H7 (cell line): ENCODE measurements at places on chromosomes 2 and 18. TPM values are rescaled to one million over a fixed set of nuclear protein-coding genes. Genes with fewer than 3 reads are reported as not detected.

The SERPINB10 gene
- not detected in 2 replicates for total RNA-seq

GRCh38 chr2:29921560-29921915 is at the start of gene ALK:
Gene ALK (minus strand): TSS chr2:29921586. CDS start chr2:29920659, 927 bp downstream.
- DNase-seq: peak; percentile 95

The CD8B2 gene
- not detected in 2 replicates for total RNA-seq

GRCh38 chr2:229521576-229521975 is 192.8 kb downstream of the DNER start:
- no peak for DNase-seq

DNA sequence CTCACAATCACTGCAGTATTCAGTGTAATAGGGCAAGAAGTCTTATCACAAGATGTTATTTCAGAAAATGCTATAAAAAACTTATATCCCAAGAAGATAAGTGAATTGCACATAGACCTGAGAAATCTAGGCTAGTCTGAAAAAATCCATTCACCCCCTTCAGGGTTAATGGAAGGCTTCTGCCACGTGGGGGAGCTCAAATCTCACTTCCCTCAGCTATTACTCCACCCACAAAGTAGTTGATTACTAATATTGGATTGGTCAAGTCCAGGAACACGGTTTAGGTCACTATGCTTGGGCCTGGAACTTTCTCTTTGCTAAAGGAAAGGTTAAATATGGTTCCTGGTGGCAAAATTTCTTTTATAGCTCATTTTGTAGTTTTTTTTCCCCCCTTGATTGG is 51.2 kb upstream of the ADAM23 start:
- DNase-seq: peak; percentile 71

- DNase-seq: no peak
Observed at GRCh38 chr2:176997074-176997791, 215.4 kb upstream of the HNRNPA3 start.

DNA sequence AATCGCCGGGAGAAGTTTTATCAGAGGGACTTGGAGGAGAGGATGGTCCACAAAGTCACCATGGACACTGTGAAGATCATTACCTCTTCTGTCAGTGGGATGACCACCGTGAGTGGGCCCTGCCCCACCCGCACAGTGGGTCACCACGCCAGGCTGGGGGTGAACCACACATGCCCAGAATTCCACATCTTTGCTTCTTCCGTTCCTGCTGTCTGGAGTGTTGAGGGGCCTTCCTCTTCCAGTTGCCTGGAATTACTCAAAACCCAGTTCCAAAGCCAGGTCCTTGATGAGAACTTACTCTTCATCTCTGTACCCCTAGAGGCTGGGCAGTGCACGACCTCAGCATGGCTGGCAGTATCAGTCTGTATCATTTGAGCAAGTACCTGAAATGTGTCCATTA is 22.1 kb downstream of the MROH2A start:
- DNase-seq: peak; percentile 8

The AQP12B gene
- total RNA-seq: not detected in 2 replicates

GRCh38 chr2:198097630-198098029 is 293.2 kb downstream of the PLCL1 start:
- DNase-seq: no peak

GRCh38 chr2:20649976-20650375 is 922 bp downstream of the HS1BP3 start:
- no peak for DNase-seq

DNA sequence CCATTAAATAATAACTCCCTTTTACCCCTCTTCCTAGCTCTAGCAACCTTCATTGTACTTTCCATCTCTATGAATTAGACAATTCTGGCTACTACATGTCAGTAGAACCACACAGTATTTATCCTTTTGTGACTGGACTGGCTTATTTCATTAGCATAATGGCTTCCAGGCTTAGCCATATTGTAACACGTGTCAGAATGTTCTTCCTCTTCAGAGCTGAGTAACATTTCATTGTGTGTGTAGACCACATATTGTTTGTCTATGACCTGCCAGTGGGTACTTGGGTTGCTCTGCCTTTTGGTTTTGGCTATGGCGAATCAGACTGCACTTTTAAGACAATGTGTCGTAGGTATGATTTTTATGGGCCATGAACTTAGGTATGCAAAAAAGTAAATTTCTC is 20.9 kb downstream of the TSN start:
- no peak for DNase-seq

- no peak for DNase-seq
Observed at GRCh38 chr18:35378574-35378896, 1.4 kb upstream of the ZNF396 start.

DNA sequence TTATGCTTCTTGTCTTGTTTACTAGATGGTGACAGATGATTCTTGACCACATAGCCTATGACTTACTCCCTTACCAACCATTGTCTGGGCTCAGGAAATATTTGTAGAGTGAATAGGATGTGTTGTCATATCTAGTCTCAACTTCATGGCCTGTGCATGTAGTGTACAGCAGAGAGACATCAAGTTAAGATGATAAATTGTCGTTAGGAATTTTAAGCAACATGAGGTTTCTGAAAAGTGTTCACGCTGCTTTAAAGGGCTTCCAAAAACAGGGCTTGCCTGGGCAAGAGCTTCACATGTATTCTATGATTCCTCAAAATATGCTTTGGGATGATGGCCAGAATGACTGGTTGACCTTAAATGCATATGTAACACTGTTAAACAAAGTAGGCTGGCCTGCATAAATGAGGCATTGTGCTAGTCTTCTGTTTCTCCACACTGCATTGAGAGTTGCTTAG is 424.0 kb downstream of the RND3 start:
- DNase-seq: no peak

DNA sequence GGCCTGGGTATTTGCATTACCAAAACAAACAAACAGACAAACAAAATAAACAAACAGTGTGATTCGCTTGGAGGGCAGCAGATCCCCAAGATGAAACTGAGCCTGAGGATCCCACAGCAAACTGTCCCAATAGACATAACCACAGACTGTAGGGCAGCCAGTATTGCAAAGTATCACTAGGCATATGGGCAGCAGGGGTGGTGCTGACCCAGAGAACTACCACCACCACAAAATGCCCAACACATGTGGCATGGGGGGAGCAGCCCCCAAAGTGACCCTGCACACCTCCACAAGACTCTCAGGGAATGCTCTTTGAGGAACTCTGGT is 330.1 kb downstream of the CYRIA start:
- DNase-seq: no peak

- DNase-seq: no peak
Observed at GRCh38 chr2:169136885-169137534, 67.6 kb downstream of the DHRS9 start.

DNA sequence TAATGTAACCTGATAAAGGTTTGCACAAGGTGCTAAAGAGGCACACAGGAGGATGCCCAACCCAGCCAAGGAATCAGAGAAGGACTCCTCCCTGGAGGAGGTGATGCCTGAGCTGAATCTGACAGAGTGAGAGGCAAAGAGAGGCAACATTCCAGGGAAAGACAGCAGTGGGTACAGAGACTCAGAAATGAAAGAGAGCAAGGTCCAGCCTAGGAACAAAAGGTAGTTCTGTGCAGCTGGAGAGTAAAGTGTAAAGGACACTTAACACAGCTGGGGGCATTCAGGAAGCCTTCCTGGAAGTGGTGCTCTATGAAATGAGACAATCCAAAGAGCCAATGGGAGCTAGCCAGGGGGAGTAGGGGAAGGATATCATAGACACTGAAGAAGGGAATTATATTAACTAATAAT is 181.0 kb upstream of the GLI2 start:
- DNase-seq: no peak

The TP53I3 gene
- 21.1 and 34.1 TPM in 2 replicates for total RNA-seq

GRCh38 chr18:53971331-53971730 is 253.1 kb downstream of the MBD2 start:
- no peak for DNase-seq

- no peak for DNase-seq
Observed at GRCh38 chr2:196376984-196377877, 205.9 kb upstream of the STK17B start.

DNA sequence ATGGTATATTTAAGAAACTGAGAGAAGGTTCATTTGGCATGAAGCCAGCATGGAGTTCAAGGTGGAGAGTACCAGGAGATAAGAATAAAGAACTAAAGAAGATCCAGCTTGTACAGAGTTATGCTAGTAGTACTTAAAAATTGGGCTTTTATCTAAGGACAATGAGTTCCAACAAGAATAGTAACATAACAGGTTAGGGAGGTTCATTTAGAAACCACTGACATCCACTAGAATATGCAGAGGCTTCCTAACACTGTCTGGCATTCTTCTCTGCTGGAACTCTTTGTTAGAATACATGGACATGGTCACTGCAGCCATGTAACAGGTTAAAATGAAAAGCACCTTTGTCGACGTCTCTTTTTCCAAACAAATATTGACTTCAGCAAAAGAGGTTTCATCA is 42.6 kb upstream of the DSC1 start:
- no peak for DNase-seq

The CACNB4 gene
- 0.83 and 1.7 TPM in 2 replicates for total RNA-seq

The ABCG5 gene
- total RNA-seq: not detected in 2 replicates

The LHCGR gene
- 0.22 TPM in 1 of 2 replicates, not detected in the other for total RNA-seq

The C2orf80 gene
- total RNA-seq: 0.76 TPM in 1 of 2 replicates, not detected in the other

DNA sequence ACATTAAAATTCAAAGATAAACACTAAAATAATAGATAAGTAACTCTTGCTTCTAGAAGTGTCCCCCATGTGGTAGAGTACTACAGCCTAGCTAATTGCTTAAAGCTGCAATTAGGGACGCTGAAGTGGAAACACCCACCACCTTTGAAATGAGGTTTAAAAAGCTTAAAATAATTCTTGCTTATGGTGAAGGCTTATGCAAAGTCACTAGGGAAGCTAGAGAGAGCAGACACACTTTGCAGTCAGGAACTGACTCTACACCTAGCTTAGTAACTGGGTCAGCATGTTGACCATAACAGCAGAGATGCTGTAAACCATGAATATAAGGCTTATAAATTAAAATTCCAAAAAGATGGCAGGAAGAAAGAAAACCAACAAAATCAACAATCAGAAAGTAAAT is 65.4 kb upstream of the DSG1 start:
- DNase-seq: no peak

DNA sequence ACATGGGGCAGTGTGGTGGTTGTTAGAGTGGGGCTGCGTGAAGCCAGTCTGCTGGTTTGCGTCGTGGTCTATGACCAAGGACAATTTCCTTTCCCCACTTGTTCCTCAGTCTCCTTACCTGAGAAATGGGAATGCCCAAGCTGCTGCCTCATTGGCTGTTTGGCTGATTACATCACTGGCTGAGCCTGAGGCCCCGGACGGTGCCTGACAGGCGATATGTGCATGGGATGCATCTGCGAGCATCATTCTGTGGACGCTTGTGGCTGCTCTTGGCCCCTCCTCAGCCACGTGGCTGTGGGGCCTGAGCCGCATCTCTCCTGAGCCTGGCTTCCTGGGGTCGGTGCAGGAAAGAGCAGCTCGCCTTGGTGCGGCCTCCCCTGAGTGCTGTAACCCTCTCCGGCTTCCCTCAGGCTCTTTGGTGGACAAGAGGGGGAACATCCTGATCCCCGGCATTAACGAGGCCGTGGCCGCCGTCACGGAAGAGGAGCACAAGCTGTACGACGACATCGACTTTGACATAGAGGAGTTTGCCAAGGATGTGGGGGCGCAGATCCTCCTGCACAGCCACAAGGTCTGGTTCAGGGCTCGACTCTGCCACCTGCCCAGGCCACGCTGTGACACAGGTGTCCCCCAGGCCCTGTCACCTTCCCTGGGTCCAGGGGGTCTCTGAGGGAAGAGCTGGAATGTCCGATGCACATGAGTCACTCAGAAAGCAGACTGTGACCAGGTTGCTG is 17.2 kb downstream of the CNDP2 start:
- DNase-seq: peak; percentile 12

The MC5R gene
- 0.37 TPM in 1 of 2 replicates, not detected in the other for total RNA-seq

DNA sequence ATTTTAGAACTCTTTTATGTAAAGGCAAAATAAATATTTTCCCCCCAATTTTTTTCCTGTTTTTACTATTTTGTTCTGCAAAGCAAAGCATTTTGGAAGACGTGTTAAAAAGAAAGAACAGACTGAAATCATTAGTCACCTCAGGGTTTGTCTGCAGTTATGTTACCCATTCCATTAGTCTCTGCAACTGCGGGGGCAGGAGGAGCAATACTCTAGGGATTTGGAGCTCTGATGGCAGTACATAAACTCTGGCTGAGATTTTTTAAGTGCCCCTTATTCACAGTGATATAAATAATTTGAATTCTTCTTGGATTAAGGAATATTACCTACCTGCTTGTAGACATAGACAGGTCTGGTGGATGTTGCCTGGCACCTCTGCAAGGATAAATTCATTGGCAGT is 88.0 kb upstream of the CELF4 start:
- DNase-seq: no peak

The FHOD3 gene
- 1.8 and 2.1 TPM in 2 replicates for total RNA-seq

DNA sequence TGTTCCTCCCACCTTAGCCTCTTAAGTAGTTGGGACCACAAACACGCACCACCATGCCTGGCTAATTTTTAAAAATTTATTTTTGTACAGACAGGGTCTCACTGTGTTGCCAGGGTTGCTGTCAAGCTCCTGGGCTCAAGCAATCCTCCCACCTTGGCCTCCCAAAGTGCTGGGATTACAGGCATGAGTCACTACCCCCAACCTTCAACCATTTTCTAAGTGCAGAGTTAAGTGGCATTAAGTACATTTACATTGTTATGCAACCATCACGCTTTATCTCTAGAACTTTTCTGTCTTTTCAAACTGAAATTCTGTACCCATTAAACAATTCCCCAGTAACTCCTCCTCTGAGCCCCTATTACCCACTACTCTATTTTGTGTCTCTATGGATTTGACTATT is 45.9 kb upstream of the AFF3 start:
- DNase-seq: no peak

DNA sequence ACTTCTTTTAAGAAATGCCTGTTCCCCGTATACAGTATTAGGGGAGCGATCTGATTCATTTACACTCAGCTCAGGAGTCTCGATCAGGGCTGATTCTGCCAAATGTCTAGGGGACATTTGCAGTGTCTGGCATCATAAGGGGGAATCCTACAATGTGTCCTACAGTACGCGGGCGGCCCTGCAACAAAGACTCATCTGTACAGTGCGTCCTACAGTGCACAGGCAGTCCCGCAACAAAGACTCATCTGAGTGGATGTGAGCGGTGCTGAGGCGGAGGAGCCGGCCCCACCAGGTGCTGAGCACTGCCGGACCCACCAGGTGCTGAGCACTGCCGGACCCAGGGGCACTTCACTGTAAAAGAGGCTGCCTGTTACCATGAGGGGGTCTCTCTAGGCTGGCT is 102.5 kb downstream of the FAM210A start:
- DNase-seq: no peak

The HOXD1 gene
- total RNA-seq: not detected in 2 replicates

GRCh38 chr2:236956641-236957040 is 129.0 kb upstream of the COPS8 start:
- no peak for DNase-seq

GRCh38 chr2:121085801-121086200 is 199.2 kb downstream of the TFCP2L1 start:
- DNase-seq: no peak

- no peak for DNase-seq
Observed at GRCh38 chr2:181954538-181954883, 31.1 kb upstream of the PPP1R1C start.

GRCh38 chr2:139759000-139759505 is 978.9 kb upstream of the NXPH2 start:
- DNase-seq: no peak
